ENCODE measurements at places on chromosomes 6 and 20. TPM values are rescaled to one million over a fixed set of nuclear protein-coding genes. Genes with fewer than 3 reads are reported as not detected.

The LAMP5 gene
- not detected for total RNA-seq

- H3K36me3 ChIP-seq, result no peaks in the 10 kb centered on the region
- no peak overlapping the region for H3K4me3 ChIP-seq
- peaks cover 2% of the 10 kb centered on the region for H3K27me3 ChIP-seq
- H3K27ac ChIP-seq, result no peak overlapping the region
- no peak for DNase-seq
- no peaks in the 10 kb centered on the region for H3K4me1 ChIP-seq
Observed at GRCh38 chr20:54228841-54229240, 21.0 kb downstream of the PFDN4 start.

DNA sequence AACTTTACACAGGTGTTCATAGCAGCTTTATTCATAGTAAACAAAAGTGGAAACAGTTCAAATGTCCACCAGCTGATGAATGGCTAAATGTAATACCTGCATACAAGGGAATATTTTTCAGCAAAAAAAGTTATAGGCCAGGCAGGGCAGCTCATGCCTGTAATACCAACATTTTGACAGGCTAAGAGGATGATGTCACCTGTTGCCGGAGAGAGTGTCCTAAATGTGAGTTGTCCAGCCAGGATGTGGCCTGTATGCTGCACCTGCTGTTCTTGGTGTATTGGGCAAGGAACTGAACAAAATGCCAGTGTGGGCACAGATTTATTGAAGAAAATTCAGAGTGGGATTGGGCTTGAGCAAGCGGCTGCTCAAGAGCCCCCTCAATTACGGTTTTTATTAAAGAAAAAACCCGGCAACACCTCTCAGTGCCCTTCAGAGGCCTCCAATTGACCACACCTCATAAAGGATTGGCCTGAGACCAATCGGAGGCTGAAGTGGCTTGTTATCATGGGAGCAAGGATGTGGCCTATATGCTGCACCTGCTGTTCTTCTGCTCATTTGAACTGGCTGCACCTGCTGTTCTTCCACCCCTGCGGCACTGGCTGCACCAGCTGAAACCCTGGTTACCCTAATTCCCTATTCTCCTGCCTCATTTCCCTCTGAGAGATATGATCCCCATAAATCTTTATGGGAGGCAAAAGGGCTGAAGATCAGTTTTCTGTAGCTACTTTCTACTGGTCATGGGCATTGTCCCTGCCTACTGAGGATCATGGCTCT, 164.3 kb upstream of the PROKR2 start:
- no peaks in the 10 kb centered on the region for H3K27me3 ChIP-seq
- H3K4me1 ChIP-seq, result no peaks in the 10 kb centered on the region
- no peak overlapping the region for H3K4me3 ChIP-seq
- DNase-seq, result no peak

The EXOC2 gene
- 35.9 TPM for total RNA-seq

DNA sequence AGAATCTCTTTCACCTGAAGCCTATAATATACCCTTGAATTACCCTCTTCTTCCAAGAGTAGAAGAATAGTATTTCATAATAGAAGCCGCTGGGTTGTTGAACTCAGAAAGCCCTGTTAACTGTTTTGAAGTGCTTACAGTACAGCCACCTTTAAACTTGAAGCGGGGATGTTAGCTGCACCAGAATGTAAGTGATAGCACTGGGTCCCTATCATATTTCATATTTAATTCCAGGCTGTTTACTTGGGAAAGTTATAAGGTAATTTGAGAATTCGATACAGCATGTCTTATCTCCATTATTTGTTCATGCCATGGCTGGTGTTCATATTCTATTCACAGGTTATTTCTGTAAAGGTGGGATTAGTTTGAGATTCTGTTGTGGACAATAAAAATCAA, 63.5 kb upstream of the VSTM2L start:
- no peaks in the 10 kb centered on the region for H3K27me3 ChIP-seq
- no peak for DNase-seq
- H3K4me3 ChIP-seq, result no peak overlapping the region
- peaks cover 31% of the 10 kb centered on the region for H3K36me3 ChIP-seq

- H3K4me3 ChIP-seq, result no peak overlapping the region
- no peaks in the 10 kb centered on the region for H3K4me1 ChIP-seq
- H3K27ac ChIP-seq, result no peak overlapping the region
- H3K27me3 ChIP-seq, result no peaks in the 10 kb centered on the region
Observed at GRCh38 chr20:9877932-9878495, 39.1 kb upstream of the PAK5 start.

The BTBD9 gene
- total RNA-seq, result 79.7 TPM

The COL9A1 gene
- total RNA-seq, result not detected

DNA sequence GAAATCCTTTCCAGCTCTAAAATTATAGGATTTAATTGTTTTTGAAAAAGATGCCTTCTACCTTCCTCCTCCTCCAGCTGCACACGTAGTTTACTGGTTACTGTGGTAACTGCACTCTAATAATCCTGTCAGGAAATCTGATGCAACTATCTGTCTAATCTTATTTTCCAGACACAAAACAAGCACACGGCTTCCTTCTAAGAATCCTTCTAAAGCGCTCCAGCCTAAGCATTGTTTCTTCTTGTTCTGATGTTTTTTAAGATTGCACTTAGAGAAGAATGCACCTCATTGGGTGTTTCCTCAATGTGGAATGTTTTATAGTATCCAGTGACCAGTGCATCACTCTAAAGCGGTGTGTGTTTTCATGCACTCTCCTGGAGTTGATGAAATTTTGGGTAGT, 63.6 kb downstream of the CARMIL1 start:
- no peaks in the 10 kb centered on the region for H3K4me1 ChIP-seq
- DNase-seq, result no peak
- no peak overlapping the region for H3K27ac ChIP-seq
- H3K4me3 ChIP-seq, result no peak overlapping the region

DNA sequence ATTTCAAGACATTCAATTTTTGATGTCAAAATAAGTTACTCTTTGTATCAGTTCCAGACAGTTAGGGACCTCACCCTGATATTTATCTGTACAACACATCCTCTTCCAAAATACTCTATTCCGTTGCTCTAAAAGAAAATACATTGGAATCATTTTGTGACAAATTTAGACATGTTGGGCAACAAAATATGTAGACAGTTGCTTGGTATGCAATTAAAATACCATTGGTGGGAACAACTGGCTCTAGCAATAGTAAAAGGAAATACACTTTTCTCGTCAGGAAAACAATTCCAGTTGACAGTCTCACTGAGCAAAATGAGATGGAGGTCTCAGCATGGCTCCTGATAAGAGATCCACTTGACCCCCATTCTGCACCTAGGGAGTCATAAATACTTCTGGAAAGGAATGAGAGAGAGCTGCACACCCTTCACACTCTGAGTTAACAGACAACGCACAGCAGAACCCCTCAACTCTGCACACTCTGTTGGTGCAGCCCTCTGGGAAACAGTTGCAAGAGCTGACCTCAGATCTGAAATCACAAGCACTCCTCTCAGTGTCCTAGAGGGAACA, 171.3 kb upstream of the NT5E start:
- no peaks in the 10 kb centered on the region for H3K4me1 ChIP-seq
- no peaks in the 10 kb centered on the region for H3K27me3 ChIP-seq
- no peak overlapping the region for H3K4me3 ChIP-seq

DNA sequence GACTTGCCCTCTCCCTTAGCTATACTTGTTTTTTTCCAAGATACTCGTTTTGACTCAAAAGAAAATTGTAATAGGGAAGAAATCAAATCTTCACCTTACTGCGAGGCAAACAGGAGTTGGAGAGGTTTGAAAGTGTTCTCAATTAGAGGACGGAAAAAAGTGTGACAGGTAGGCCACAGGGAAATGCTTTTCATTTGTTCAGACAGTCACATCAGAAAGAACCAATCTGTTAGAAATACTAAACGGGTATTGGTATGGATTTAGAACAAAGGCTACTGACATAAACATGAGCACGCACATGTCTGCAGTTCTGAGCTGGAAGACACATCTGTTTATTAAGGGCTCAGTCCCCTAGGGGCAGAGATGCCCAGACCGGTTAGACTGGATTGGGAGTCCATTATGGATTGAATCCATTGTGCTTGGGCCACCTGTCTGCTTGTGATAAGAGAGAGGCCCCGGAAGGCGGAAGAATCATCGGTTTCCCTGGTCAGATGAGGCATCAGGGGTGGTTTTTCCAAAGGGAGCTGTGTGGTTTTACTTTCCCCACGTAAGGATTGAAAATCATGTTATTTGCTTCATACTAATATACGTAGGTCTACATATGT, 220.9 kb upstream of the MYLIP start:
- DNase-seq, result no peak
- no peaks in the 10 kb centered on the region for H3K4me1 ChIP-seq
- H3K27me3 ChIP-seq, result no peaks in the 10 kb centered on the region
- no peak overlapping the region for H3K27ac ChIP-seq
- H3K4me3 ChIP-seq, result no peak overlapping the region

DNA sequence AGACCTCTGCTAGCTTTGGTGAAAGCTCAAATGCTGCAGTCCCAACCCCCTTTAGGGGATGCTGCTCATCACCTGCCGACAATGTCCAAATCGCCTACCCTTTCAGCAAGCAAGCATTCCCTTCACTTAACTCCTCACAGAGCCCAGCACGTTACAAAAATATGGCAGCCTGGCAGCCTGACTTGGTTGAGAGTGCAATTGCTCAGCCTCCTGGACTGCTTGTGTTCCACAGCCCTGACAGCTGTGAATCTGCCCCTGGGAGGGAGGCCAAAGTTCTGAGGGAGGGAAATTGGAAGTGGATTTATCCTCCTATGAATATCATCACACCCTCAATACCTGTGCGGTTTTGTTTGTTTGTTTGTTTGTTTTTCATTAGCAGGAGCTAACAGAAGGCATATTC, 231.0 kb downstream of the HIVEP2 start:
- no peak overlapping the region for H3K4me3 ChIP-seq
- no peaks in the 10 kb centered on the region for H3K4me1 ChIP-seq
- H3K27me3 ChIP-seq, result peaks cover 3% of the 10 kb centered on the region
- no peak overlapping the region for H3K27ac ChIP-seq

- no peaks in the 10 kb centered on the region for H3K27me3 ChIP-seq
- DNase-seq, result no peak
- H3K27ac ChIP-seq, result no peak overlapping the region
- no peak overlapping the region for H3K4me3 ChIP-seq
Observed at GRCh38 chr20:31568773-31569162, 36.3 kb upstream of the ID1 start.

DNA sequence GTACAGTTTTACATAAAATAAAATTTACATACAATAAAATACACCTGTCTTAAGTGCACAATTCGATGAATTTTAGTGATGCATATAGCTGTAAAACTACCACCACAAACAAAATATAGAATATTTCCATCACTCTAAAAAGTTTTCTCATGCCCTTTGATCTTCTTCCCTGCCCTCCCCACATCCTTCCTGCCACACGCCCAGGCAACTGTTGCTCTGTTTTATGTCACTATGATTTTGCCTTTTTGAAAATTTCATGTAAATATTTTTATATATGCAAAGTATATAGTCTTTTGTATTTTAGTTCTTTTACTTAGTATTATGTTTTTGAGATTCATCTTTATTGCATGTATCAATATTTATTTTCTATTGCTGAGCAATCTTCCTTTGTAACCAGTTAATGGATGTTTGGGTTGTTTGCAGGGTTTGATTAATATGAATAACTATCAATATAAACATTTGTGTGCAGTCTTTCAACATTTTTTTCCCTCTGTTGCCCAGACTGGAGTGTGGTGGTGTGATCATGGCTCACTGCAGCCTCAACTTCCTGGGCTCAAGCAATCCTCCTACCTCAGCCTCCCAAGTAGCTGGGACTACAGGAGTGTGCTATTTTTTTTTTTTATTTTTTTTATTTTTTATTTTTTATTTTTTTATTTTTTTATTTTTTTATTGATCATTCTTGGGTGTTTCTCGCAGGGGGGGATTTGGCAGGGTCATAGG, 23.8 kb upstream of the SAMHD1 start:
- peaks cover 56% of the 10 kb centered on the region for H3K4me1 ChIP-seq
- peak overlapping the region; percentile 86 for H3K27ac ChIP-seq
- H3K27me3 ChIP-seq, result no peaks in the 10 kb centered on the region
- peak; percentile 62 for DNase-seq
- no peaks in the 10 kb centered on the region for H3K36me3 ChIP-seq

GRCh38 chr6:25326960-25327359, 47.8 kb downstream of the CARMIL1 start:
- H3K36me3 ChIP-seq, result no peaks in the 10 kb centered on the region
- H3K4me1 ChIP-seq, result no peaks in the 10 kb centered on the region
- H3K27me3 ChIP-seq, result peaks cover 6% of the 10 kb centered on the region
- H3K4me3 ChIP-seq, result no peak overlapping the region
- no peak for DNase-seq

DNA sequence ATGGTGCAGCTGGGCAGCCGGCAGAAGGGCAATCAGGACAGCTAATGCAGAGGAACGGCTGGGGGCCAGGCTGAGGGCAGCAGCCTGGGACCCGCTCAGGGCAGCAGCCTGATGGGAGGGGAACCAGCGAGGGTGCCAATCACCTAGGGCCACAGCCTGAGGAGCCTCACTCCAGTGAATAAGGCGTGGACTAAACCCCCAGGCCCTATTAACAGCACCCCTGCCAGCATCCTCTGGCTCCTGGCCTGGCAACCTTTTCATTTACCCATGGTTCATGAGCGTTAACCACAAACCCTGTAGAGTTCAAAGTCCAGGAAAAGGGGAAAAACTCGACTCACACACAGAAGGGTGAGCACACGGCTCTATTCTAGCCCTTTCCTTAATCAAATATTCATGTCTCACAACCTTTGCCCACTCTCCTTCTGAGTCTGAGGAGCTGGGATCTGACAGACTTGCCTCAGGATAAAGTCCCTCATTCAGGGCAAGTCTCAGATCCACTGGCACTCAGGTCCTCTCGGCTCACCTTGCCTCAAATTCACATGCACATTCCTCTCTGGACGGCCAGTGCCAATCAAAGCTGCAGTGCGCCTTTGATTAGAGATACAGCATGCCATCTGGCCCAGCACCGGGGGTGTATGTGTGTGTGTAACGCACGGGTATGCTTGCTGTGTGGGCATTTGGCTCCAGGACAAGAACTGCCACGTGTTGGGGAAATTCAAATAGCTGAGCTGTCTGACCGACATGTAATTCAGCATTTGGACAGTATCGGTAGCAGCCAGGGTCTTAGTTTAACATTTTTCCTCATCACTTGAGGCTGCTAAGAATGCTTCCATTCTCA, 86.9 kb upstream of the TRAF3IP2 start:
- H3K27me3 ChIP-seq, result no peaks in the 10 kb centered on the region
- no peak overlapping the region for H3K4me3 ChIP-seq
- peaks cover 13% of the 10 kb centered on the region for H3K4me1 ChIP-seq
- H3K36me3 ChIP-seq, result peaks cover 98% of the 10 kb centered on the region
- peak overlapping the region; percentile 5 for H3K27ac ChIP-seq
